Stimulated activated naive CD4-positive, alpha-beta T cell treated with Interleukin-2 at 50 U/mL for 16 hours (primary cell): ENCODE measurements at places on chromosomes 2 and 18.

DNA sequence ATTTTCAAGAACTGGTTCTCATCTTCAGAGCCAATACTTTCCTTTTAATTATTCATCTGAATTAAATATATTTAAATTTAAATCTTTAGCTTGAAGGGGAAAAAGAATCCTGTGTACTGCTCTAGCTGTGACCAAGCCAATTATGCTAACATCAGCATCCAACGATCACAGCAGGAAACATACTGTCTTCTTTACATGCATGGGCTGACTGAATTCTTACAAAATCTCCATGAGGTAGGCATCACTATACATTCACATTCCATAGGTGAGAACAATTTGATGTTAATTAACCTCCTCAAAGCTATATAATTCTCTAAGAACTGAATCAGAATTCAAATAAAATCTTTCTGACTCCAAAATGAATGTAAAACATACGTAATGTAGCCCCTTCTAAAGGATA lies 118.8 kb upstream of the MAP2 start:
- no peak for DNase-seq

DNA sequence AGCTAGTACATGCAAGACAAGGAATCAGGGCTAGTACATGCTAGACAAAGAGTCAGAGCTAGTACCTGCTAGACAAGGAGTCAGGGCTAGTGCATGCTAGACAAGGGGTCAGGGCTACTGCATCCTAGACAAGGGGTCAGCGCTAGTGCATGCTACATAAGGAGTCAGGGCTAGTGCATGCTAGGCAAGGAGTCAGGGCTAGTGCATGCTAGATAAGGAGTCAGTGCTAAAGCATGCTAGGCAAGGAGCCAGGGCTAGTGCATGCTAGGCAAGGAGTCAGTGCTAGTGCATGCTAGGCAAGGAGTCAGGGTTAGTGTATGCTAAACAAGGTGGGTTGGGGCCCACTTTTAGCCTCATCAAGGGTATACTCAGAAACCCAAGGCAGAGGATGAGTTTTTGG lies 90.1 kb upstream of the FAM136A start:
- DNase-seq, result no peak

DNA sequence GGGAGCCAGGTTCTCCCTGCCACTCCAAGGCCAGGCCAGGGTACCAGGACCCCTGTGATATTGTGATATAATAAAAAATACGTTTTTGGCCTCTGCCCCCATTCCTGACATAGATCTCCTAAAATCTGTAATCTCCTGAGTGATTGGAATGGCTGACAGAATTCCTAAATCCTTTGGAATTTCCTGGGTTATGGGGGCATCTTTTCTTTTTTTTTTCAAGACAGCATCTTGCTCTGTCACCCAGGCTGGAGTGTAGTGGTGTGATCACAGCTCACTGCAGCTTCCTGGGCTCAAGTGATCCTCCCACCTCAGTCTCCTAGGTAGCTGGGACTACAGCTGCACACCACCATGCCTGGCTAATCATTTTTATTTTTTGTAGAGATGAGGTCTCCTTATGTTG lies 26.2 kb upstream of the TUBB6 start:
- no peak for DNase-seq

DNA sequence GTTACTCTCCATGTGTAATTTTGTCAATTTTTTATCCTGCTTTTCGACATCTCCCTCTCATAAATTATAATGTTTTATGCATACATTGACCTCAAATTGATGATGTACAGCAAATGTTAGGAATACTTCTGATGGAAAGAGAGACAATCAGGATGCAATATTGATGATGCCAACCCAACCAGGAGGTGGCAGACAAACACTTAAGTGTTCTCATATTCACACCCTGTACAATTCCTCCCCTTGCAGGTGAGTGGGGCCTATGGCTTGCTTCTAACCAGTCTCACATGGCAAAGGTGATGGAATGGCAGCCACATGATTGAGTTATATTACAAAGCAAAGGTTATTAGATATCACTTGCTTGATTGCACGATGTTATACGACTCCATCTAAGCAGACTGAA lies 594.3 kb upstream of the REG3G start:
- DNase-seq, result no peak

- no peak for DNase-seq
These were observed 655.9 kb downstream of the GALR1 start for GRCh38 chr18:77905449-77906055.
